ENCODE measurements at places on chromosomes 2 and 18.

GRCh38 chr2:180222644-180223043 is 215.5 kb upstream of the CWC22 start:
- DNase-seq = no peak

- DNase-seq = no peak
These were observed 101.6 kb upstream of the THOC1 start for GRCh38 chr18:369224-370015.

GRCh38 chr18:62729487-62730386 is 14.4 kb downstream of the PHLPP1 start:
- DNase-seq = no peak

- DNase-seq = no peak
These were observed 312.2 kb downstream of the LRATD1 start for GRCh38 chr2:14944562-14945346.

Measured in KG1 (cell line).